ENCODE measurements at places on chromosomes 6 and 20. TPM values are rescaled to one million over a fixed set of nuclear protein-coding genes. Genes with fewer than 3 reads are reported as not detected.

DNA sequence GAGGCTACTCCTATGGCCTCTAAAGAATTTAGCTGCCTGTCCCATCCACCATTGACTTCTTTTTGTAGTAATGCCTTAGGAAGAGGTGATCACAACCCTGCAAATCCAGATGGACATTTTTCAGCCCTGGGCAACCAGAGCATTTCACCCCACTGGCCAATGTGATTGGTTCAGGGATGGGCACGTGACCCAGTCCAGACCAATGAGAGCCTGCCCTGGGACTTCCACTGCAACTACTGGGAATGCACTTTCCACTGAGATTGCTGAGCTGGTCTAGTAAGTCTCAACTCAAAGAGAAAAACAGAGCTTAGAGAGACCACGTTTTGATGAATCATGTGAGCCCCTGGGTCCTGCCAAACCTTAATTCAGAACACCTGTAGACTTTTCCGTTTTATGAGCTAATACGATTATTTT is 8.9 kb upstream of the UBE2V1 start:
- no peaks in the 10 kb centered on the region for H3K36me3 ChIP-seq
- peak; percentile 55 for DNase-seq
- H3K4me1 ChIP-seq, result no peaks in the 10 kb centered on the region

- no peaks in the 10 kb centered on the region for H3K4me1 ChIP-seq
- H3K4me3 ChIP-seq, result no peak overlapping the region
- no peak overlapping the region for H3K27ac ChIP-seq
- no peaks in the 10 kb centered on the region for H3K27me3 ChIP-seq
- H3K36me3 ChIP-seq, result no peaks in the 10 kb centered on the region
These were observed 122.8 kb upstream of the B3GAT2 start for GRCh38 chr6:71079677-71080076.

GRCh38 chr20:25476106-25477013 is 68.9 kb downstream of the GINS1 start:
- H3K36me3 ChIP-seq, result no peaks in the 10 kb centered on the region
- no peak overlapping the region for H3K4me3 ChIP-seq
- DNase-seq, result no peak
- no peak overlapping the region for H3K27ac ChIP-seq

- no peak overlapping the region for H3K27ac ChIP-seq
- H3K4me3 ChIP-seq, result no peak overlapping the region
- DNase-seq, result no peak
- peaks cover 38% of the 10 kb centered on the region for H3K4me1 ChIP-seq
- no peaks in the 10 kb centered on the region for H3K36me3 ChIP-seq
- no peaks in the 10 kb centered on the region for H3K27me3 ChIP-seq
These were observed 27.9 kb upstream of the TBC1D7 start for GRCh38 chr6:13355999-13356785.

DNA sequence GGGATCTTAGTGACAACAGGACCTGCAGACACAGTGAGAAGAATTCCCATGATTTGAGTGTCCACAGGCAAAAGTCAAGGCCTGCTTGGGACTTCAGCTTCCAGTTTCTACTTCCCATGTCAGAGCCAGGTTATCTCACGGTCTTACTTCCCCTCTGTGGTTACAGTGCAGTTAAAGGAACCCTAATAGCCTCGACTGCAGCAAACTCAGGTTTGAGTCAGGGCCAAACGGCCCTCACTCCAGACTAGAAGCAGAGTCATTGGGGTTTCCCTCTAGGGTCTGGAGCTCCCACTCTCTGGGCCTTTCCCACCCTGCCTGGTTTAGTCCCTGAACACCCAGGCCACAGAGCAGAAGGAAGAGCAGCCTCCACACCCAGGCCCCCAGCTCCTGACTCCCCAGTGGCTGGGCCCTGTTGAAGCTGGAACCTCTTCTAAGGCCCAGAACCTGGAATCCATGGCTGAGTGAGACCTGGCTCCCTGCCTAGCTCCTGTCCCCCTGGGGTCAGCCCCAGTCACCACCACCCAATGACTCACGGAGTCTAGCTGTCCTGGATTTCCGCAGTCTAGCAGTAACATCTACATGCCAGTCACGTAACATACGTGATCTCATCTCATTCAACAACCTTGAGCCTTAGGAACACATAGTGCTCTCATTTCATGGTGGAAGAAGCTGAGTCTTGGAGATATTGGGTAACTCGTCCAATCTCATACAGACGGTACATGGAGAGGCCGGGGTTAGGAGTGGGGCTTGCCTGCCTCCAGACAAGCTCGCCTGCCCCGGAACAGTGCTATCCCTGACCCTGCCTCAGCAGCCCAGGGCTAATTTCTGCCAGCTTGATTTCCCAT is 9.2 kb upstream of the GHRH start:
- peaks cover 21% of the 10 kb centered on the region for H3K4me1 ChIP-seq
- H3K27me3 ChIP-seq, result no peaks in the 10 kb centered on the region
- no peaks in the 10 kb centered on the region for H3K36me3 ChIP-seq
- no peak overlapping the region for H3K27ac ChIP-seq

DNA sequence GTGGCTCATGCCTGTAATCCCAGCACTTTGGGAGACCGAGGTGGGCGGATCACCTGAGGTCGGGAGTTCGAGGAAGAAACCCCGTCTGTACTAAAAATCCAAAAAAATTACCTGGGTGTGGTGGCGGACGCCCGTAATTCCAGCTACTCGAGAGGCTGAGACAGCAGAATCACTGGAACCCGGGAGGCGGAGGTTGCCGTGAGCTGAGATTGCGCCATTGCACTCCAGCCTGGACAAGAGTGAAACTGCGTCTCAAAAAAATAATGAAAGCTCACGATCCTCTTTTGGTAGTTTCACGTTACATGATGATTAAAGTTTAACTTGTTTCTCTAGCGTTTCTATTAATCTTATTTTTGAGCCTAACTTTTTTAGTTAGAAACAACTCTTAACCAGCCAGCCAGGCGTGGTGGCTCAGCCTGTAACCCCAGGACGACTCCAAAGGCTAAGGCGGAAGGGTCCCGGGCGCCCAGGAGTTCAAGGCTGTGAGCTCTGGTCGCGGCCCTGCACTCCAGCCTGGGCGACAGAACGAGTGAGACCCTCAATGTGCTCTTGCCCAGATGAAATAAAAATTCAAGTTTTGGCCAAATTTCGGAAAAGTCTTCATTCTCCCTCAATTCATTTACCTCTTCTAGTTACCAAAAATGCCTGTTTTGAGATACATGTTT is 1.2 kb upstream of the WRNIP1 start:
- no peaks in the 10 kb centered on the region for H3K36me3 ChIP-seq
- DNase-seq, result peak; percentile 38
- H3K4me3 ChIP-seq, result peak overlapping the region; percentile 68
- no peak overlapping the region for H3K27ac ChIP-seq
- H3K4me1 ChIP-seq, result peaks cover 21% of the 10 kb centered on the region
- peaks cover 5% of the 10 kb centered on the region for H3K27me3 ChIP-seq

DNA sequence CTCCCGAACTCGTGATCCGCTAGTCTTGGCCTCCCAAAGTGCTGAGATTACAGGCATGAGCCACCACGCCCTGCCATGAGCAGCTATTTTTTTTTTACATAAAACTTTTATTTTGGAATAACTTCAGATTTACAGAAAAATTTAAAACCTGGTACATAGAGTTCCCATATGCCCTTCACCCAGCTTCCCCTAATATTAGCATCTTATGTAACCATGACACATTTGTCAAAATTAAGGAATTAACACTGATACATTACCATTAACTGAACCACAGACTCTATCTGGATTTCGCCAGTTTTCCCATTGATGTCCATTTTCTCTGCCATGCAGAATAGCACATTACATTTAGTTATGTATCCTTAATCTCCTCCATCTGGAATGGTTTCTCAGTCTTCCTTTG is 14.3 kb upstream of the RALGAPB start:
- no peak for DNase-seq
- H3K27me3 ChIP-seq, result no peaks in the 10 kb centered on the region
- H3K4me1 ChIP-seq, result no peaks in the 10 kb centered on the region
- no peak overlapping the region for H3K4me3 ChIP-seq
- H3K27ac ChIP-seq, result no peak overlapping the region

DNA sequence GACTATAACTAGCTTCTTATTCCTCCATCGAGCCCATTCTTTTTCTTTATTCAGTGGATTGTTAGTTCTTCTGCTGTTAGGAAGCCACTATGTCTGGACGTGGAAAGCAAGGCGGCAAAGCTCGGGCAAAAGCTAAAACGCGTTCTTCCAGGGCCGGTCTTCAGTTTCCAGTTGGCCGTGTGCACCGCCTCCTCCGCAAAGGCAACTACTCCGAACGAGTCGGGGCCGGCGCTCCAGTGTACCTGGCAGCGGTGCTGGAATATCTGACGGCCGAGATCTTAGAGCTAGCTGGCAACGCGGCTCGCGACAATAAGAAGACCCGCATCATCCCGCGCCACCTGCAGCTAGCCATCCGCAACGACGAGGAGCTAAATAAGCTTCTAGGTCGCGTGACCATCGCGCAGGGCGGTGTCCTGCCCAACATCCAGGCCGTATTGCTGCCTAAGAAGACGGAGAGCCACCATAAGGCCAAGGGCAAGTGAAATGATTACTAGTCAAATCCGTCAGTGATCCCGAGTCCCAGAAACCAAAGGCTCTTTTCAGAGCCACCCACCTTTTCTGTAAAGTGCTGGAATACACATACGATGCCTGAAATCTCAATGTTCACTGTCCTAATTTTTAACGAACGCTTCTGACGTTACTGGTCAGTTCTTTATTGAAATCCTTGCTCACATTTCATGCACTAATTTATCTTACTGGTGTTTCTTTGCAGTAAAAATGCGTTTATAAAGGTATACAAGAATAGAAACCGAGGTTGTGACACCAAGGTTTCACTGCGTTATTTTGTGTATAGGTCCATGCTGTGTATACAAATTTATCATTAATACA is 129.9 kb downstream of the HFE start:
- H3K4me3 ChIP-seq, result peak overlapping the region; percentile 77
- H3K27ac ChIP-seq, result peak overlapping the region; percentile 99
- no peaks in the 10 kb centered on the region for H3K27me3 ChIP-seq
- peak; percentile 95 for DNase-seq

DNA sequence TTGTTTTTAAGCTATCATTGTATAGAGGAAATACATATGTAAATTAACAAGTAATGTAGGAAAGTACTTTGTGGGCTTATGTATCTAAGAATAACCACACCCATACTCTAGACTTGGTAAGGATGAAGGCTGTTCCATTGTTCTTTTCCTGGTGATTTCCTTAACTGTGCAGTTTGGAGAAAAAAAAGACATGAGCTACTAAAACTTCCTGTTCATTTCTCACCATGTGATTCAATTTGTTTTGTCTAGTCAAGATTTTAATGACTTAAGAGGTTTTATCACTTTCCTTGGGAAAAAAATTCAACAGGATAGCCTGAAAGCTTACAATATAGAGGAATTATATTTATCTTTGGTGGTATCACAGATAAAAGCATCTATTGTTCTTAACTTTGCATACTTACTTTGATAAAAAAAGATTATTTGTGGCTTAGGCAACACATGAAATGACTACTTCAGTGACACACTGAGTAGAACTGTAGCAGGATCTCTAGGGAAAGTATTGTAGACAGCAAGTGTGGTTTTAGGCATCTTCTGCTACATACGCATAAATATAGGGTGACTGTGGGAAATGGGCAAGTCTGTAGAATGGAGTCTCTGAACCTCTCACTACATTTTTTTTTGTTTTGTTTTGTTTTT is 80.3 kb downstream of the GJA1 start:
- H3K27ac ChIP-seq, result no peak overlapping the region
- no peak overlapping the region for H3K4me3 ChIP-seq
- no peaks in the 10 kb centered on the region for H3K36me3 ChIP-seq
- no peak for DNase-seq
- no peaks in the 10 kb centered on the region for H3K27me3 ChIP-seq
- H3K4me1 ChIP-seq, result peaks cover 7% of the 10 kb centered on the region

GRCh38 chr6:158797331-158798310 is 21.5 kb downstream of the EZR start:
- H3K36me3 ChIP-seq, result no peaks in the 10 kb centered on the region
- no peaks in the 10 kb centered on the region for H3K27me3 ChIP-seq
- H3K27ac ChIP-seq, result peak overlapping the region; percentile 8
- DNase-seq, result no peak
- peaks cover 69% of the 10 kb centered on the region for H3K4me1 ChIP-seq

- no peak overlapping the region for H3K27ac ChIP-seq
- H3K27me3 ChIP-seq, result no peaks in the 10 kb centered on the region
- peaks cover 6% of the 10 kb centered on the region for H3K4me1 ChIP-seq
- H3K4me3 ChIP-seq, result no peak overlapping the region
These were observed 4.7 kb upstream of the MAP3K4 start for GRCh38 chr6:160986851-160987250.

DNA sequence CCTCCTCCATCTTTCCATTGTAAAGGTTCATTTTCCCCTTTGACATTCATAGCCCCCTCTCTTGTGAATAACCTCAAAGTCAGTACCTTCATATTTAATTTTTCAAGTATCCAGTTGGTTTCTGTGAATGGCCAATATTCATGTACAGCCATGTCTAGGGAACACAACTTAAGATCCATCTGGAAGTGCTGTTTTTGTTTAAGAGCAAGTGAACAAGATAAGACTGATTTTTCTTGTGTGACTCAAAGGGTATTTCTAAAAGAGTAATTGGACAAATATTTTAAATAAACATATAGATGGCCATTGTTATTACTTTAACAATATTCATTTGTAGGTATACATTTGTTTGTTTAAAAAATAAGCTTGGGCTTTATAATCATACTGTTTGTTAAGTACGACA is 92.9 kb downstream of the RTN4IP1 start:
- no peak for DNase-seq
- H3K27me3 ChIP-seq, result no peaks in the 10 kb centered on the region
- no peak overlapping the region for H3K27ac ChIP-seq

GRCh38 chr20:14667226-14667625 is 329.8 kb upstream of the FLRT3 start:
- no peaks in the 10 kb centered on the region for H3K27me3 ChIP-seq
- DNase-seq, result no peak
- H3K4me3 ChIP-seq, result no peak overlapping the region

DNA sequence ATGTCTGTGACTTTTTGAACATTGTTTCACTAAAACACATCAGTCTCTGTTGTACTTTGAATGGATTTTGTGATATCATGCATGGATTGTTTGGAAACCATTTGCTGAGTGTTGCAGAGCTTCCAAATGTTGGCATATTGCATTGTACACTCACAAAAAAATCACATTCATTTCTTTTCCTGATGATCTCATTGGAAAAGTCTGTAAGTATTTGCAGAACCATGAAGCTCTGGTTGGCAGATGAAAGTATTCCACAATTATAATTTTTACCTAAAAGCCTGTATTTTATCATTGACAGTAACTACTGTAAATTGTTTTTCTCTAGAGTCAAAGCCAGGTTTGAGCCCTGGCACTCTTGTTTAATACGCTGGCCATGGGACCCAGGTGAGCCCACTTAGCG is 42.1 kb downstream of the VAPB start:
- no peak for DNase-seq
- no peak overlapping the region for H3K27ac ChIP-seq
- H3K4me1 ChIP-seq, result peaks cover 15% of the 10 kb centered on the region
- H3K27me3 ChIP-seq, result no peaks in the 10 kb centered on the region
- no peak overlapping the region for H3K4me3 ChIP-seq
- H3K36me3 ChIP-seq, result peaks cover 1% of the 10 kb centered on the region

- no peak overlapping the region for H3K27ac ChIP-seq
- no peak for DNase-seq
- H3K4me1 ChIP-seq, result no peaks in the 10 kb centered on the region
- H3K27me3 ChIP-seq, result no peaks in the 10 kb centered on the region
These were observed 254.0 kb downstream of the TPBG start for GRCh38 chr6:82617648-82618047.

- no peak overlapping the region for H3K4me3 ChIP-seq
- no peak for DNase-seq
- H3K27ac ChIP-seq, result no peak overlapping the region
- H3K27me3 ChIP-seq, result no peaks in the 10 kb centered on the region
- H3K4me1 ChIP-seq, result no peaks in the 10 kb centered on the region
- no peaks in the 10 kb centered on the region for H3K36me3 ChIP-seq
These were observed 759 bp downstream of the CRISP3 start for GRCh38 chr6:49743429-49743828.

Gene OGFRL1
- 4.2 TPM for polyA plus RNA-seq

Gene EYS
- polyA plus RNA-seq, result 0.35 TPM

Gene NCOA5
- polyA plus RNA-seq, result 10.1 TPM

Data from GM23338 (cell line).